ENCODE measurements at places on chromosomes 3 and 15. TPM values are rescaled to one million over a fixed set of nuclear protein-coding genes. Genes with fewer than 3 reads are reported as not detected.

The TM4SF1 gene
- total RNA-seq = 207 TPM

The EPB42 gene
- not detected for total RNA-seq

The TRIM42 gene
- total RNA-seq = not detected

- peak; percentile 44 for DNase-seq
Measured at GRCh38 chr3:197189623-197190022, 108.8 kb downstream of the DLG1 start.

The APBA2 gene
- total RNA-seq = 11.2 TPM

DNA sequence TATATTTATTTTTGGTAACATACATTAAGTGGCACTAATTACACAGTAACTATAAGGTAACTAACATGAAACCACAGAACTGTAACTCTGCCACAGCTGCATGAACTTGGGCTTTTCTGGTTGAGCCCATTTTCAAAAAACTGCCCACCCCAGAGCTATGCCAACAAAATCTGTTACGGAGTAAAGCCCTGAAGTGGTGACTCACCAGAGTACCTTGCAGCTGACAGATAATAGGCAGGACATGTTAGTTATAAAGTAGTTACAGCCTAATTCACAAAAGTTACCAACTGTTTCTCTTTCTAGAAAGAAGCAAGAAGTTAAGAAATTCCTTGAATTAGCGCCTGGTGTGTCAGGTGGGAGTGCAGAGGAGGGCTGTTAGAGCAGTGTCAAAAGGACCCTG, 1.5 kb upstream of the GPX1 start:
- peak; percentile 57 for DNase-seq

The RPL39L gene
- 44.1 TPM for total RNA-seq

GRCh38 chr15:61701455-61701854, 358.8 kb downstream of the VPS13C start:
- no peak for DNase-seq

- no peak for DNase-seq
Measured at GRCh38 chr3:57933602-57934001, 74.6 kb upstream of the FLNB start.

The SMCO1 gene
- total RNA-seq = 0.05 TPM

The CCDC174 gene
- 6.2 TPM for total RNA-seq

DNA sequence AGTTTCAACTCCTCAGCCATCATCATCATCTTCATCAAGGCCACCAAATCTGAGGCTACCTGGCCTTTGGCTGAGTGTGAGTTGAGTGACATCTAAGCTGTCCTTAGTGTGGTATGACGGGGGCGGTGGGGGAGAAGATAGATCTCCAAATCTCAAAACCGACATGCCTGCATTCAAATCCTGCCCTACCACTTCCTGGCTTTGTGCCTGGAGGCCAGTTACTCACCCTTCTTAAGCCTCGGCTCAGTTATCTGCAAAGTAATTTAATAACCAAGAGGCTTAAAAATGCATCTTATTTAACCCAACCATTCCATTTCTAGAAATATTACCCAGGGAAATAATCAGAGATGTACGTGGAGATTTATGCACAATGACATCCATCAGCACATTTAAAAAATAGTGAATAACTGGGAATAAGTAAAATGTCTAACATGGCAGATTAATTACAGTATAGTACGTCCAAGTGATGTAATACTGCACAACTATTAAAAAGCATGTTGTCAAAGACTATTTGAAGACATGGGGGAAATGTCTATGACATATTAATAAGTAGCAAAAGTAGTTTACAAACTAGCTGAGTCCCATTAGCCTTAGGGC, 167.4 kb downstream of the NTRK3 start:
- DNase-seq = peak; percentile 52

DNA sequence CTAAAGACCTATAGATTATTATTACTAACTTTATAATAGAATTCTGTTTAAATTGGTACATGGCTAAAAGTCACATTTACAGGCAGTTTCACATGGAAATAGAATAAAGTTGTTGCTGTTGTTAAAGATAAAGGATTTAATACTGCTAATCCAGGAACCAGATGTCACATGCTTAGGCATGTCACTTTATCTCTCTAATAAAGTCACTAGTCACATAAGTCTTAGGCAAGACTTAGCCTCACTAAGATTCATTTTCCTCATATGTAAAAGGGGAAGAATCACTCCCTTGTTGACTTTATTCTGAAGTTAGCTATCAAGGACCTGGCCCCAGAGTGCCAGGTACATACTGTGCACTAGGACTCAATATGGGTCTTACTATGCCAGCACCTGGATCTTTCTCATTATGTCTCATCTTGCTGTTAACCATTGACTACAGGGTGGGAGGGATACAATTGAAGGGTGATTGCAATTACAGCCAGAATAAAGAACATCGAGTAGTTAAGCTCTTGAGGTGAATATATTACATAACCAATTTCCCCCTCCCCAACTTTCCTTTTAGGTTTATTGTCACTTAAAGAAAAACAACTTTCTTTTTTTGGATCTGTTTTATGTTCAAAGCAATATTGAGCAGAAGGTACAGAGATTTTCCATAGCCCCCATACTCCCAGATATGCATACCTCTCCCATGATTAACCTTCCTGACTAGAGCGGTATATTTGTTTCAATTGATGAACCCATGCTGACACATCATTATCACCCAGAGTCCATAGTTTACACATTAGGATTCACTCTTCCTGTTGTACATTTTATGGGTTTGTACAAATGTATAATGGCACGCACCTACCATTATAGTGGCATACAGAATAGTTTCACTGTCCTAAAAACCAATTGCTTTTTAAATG, 36.6 kb downstream of the LNP1 start:
- no peak for DNase-seq

DNA sequence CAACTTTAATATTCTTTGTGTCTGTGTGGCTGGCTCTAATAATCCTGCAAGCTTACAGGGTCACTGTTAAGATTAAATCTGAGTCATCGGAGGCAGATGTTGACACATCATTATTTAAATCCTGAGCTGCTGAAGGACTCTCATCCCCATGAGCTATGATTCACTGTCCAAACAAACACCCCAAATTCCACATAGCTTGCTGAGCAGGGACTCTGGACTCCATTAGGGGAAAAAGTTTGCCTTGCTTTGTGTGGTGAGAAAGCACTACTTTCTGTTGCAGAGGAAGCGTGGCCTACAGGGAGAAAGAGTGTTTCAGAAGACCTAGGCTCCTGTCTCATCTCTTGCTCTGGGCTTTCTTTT, 213.7 kb downstream of the PDCD6IP start:
- DNase-seq = peak; percentile 96

The PLSCR4 gene
- 20.4 TPM for total RNA-seq

DNA sequence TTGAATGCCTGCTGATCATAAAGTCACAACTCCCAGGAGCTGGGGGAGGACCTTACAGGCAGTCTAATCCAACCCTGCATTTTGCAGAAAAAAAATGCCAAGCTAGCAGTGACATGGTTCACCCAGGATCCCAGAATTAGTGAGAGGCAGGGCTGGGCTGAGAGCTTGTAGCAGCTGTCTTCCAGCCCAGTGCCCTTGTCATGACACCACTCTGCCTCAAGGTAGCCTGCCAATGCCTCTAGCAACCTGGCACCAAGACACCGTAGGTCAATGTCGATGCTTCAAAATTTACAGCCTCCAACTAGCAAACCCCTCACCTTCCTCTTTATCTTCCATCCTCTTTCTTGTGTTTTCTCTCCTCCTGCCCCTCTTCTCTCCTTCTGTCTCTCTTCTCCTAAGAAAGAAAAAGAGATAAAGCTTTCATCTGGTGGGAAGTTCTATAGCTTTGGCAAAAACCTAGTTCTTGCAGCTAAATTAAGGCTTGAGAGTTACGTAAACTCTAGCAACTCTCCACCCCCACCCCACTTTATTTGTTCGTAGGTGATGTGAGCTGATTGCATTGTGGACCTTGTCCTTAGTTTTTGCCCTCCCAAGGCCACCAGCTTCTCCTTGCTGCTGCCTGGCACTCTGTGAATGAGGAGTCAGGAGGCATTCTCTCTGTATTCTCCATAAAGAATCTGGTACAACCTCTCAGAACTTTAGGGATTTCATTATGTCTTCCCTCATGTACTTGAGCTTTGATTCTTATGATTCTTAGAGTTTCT, 18.3 kb upstream of the BFSP2 start:
- DNase-seq = no peak

- no peak for DNase-seq
Measured at GRCh38 chr3:72352176-72352575, 496.1 kb downstream of the SHQ1 start.

DNA sequence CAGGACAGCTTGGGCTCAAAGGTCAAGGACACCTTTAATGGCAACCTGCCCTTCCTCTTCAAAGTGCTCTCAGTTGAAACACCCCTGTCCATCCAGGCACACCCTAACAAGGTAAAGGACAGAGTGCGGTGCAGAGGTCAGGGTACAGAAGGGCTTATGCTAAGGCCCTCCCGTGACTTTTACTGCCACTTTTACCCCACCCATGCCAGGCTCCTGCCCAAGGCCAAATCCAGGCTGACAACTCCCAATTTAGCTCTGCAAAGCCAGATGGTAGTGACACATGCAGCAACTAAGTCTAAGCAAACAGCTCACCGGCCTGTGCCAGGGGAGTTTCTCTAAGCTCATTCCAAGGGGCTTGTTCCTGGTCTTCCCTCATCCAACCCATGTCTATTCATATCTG, 1.6 kb downstream of the MPI start:
- no peak for DNase-seq

DNA sequence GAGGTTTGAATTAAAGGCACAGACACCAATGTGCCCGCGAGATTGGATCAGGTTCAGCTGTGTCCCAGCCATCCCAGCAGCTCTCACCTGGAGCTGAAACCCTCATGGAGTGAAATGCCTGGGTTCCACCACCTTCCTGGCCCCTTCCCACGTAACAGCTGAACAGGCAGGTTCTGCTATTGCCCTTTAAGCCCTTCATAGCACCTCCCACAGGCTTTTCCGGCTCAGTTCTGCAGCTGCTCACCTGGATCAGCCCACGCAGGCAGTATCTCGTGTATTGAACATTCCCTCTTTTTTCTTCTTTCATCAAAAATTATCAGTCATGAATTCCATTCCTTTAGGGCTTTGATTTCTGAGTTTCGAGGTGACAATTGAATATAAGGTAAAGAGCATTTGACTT, 129.8 kb downstream of the SLC9A9 start:
- DNase-seq = no peak

GRCh38 chr3:12922306-12922705, 80.9 kb upstream of the RPL32 start:
- no peak for DNase-seq

The AMOTL2 gene
- total RNA-seq = 71.9 TPM

The GOLGA6A gene
- total RNA-seq = not detected

DNA sequence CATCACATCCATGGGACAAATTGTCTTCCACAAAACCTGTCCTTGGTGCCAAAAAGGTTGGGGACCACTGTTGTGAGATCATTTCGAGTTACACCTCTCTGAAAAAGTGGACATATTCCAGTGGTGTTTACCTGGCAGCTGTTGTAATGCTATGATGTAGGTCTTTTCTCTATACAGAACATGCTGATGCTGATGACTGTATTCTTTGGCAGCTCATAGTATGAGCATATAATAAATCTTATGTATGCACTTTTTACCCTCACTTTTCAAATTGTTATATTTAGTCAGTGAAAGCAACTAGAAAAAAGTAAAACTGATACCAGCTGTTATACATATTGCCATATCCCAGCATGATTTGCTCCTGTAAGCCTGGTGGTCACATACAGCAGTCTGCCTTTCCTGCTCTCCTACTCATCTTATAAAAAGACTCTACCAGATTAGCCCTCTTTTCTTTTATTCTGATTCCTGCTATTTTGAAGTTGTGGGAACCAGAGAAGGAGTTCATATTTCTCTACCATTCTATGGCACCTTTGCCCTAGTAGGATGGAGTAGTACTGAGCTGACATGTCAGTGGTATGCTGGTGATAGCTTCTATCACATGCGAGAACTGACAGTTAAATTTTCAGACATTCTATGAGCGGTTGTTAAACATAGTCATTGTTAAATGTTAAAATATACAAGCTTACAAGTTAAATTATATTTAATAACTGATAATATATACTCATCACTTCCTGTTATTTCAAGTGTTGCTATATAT, 128.7 kb downstream of the FNDC3B start:
- DNase-seq = no peak

The ATP6V1A gene
- total RNA-seq = 115 TPM

DNA sequence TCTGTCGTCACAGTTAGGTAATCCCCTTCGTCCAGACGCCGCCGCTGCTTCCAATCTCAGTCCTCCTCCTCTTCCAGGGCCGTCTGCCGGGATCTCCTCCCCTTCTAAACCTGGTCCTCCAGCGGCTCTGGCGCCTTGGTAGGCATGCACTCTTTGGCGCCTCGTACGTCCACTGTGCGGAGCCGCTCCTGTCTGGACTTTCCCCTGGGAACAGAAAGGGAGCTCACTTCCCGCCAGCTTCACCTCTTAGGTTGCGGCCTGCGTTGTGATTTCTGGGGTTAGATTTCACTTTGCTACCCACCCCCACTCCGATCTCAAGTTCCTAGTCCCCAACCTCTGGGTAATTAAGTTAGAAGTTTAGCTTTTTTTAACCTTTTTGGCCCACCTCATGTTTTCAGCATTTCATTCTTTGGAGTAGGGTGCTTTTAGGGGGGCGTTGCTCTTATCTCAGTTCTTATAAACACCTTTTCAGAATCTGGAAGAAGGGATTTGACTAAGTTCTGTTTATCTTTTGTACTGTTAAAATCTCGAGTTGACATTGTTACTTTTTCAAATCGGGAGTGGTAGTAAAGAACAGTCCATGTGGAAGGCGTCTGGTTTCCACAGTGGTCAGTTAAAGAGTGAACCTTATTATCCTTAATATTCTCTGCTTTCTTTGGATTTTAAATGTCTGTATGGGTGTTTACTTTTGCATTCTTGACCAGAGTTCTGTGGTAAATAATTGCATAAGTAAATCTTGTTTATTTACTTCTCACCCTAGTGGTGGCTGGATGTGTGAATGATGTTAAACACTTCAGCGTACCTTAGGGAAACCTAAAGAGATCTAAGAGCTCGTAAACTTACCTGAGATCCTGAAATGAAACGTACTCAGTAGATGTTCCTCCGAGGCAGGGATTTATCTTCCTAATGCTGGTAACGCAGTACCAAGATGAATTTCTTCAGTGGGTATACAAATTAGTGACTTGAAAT, 611 bp downstream of the CTDSPL2 start:
- DNase-seq = peak; percentile 78

DNA sequence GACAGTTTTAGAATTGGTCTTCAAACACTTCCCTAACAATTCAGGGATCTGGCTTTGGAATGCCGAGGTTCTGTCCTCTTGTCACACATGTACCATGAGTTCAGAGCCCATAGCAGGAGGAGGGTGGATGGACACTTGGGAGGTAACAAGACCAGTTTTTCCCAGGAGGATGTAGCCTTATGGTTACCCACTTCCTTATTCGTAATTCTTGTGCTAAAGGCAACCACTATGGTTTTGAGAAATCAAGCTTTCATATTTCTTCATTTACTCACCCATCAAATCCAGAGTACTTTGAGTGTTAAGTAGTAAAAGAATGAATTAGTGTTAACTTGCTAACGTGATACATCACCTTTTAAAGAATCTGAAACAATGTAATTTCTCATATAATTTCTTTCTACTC, 479.6 kb upstream of the ALCAM start:
- DNase-seq = peak; percentile 76

GRCh38 chr3:3154879-3155610, 24.4 kb downstream of the CRBN start:
- no peak for DNase-seq

GRCh38 chr3:17645074-17645698, 97.2 kb downstream of the TBC1D5 start:
- peak; percentile 60 for DNase-seq
